ENCODE measurements at places on chromosomes 4 and X.

DNA sequence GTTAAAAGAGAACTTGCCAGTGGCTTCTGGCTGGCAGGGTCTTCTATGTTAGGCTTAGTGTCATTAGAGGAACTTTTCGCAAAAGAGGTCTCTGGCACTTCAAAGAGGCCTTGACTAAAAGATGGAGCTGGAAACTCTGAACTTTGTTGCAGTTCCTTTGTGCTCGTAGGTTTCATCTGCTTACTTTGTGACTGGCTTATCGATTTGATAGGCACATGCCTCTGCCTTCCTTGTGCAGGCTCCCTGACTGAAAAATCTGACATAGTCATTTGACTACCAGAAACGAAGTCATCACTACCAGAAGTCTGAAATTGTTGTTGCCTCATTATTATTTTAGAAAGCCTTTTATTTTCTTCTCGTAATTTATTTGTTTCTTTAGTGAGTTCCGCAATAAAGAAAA, 93.9 kb upstream of the IL13RA1 start:
- DNase-seq = no peak

- no peak for DNase-seq
Measured at GRCh38 chrX:23008431-23009099, 8.8 kb downstream of the DDX53 start.

GRCh38 chr4:77505275-77505957, 100.2 kb upstream of the CXCL13 start:
- DNase-seq = no peak

DNA sequence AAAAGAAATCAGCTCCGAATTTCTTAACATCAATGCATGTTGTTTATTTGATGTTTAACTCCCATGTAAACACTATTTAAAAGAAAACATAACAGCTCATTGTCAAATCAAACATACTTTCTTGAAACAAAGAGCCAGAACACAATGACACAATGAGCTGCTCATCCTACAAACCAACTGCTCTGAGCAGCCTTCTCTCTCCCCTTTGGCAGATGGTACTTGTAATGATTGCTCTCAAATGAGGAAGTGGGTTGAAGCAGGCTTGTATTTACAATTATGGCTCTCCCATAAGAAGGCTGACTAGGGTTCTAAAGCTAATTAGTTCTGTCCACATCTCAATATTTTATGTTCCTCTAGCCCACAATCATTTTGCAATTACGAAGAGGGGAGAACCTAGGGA, 637.8 kb upstream of the ADGRL3 start:
- DNase-seq = no peak

DNA sequence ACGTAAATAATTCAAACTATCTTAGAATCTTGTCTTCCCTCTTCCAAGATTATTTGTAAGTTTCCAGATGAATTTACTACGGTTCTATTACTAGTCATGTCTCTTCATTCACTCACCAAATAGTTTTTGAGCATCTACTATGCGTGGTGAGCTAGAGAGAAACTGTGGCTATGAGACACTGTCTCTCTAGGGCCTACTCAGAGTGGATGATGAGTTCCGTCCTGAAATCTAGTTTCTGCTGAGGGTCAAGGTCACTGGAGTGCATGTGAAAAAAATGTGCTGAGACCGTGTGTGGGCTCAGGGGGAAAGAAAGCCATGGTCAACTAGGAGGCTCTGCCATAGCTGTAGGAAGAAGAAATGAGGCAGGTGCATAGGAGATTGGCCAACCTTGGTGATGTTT, 320.2 kb upstream of the GATB start:
- DNase-seq = no peak

GRCh38 chrX:21398426-21398825, 24.2 kb downstream of the CNKSR2 start:
- DNase-seq = no peak

DNA sequence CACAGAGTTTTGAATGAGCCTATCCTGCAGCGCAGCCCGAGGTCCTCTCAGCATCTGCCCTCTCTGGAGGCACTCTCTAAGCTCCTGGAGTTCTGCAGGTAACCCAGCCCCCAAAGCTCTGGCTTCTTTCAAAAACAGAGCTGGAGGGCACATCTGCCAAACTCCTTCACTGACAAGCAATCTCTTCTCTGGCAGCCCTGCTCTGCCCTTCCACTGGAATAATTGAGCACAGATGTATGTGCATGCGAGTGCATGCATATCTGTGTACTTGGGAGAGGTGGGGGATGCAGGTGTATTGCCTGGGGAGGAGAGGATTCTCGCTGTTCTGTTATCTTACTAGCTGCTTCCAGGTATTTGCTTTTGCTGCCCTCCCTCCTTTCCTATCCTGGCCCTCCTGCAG, 22.2 kb upstream of the PLP1 start:
- no peak for DNase-seq

GRCh38 chr4:145840162-145840768, 98.4 kb downstream of the ZNF827 start:
- no peak for DNase-seq

DNA sequence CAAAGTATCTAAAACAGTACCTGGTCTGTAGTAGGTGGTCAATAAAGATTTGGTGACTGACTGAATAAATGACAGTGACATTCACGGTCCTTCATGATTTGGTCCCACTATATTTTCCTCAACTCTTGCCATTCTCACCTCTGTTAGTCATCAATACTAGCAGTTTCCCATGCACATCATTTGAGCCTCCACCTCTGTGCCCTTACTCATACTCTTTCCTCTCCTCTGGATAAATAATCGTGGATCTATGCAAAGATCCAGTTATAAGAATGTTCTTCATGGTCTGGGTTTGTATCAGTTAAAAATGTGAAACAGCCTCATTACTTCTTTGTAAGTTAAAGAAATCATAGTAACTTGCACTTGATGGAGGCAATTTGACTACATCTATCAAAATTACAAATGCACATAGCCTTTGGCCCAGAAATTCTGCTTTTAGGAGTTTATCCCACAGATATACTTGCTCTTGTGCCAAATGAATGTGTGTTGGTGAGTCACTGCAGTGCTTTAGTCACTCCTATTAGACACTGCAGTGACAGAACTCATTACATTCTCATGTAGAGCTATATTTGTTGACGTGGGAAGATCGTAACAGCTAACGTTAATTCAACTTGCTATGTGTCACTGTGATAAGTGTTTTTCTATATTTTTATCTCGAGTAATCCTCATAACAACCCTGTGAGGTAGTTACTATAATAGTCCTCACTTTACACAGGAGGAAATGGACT, 121.9 kb upstream of the SMIM10 start:
- DNase-seq = no peak

DNA sequence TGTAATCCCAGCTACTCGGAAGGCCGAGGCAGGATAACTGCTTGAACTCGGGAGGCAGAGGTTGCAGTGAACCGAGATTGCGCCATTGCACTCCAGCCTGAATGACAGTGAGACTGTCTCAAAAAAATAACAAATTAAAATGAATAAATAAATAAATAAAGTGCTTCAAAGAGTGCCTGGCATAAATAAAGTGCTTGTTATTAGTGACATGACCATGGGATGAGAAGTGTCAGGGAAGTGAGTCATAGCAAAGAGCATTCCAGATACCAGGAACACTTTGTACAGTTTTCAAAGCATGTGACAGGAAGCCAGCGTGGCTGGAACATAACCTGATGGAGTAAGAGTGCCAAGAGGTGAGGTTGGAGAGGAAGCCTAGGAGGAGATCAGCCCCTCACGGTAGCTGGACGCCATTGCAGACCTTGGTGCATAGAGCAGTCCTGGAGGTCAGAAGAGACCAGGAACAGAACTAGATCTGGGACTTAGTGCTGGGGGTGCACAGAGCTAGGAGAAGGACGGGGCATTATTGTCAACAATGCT, 6.0 kb upstream of the WDR13 start:
- no peak for DNase-seq

GRCh38 chrX:105221374-105221773, 880 bp upstream of the TEX13A start:
- DNase-seq = no peak

DNA sequence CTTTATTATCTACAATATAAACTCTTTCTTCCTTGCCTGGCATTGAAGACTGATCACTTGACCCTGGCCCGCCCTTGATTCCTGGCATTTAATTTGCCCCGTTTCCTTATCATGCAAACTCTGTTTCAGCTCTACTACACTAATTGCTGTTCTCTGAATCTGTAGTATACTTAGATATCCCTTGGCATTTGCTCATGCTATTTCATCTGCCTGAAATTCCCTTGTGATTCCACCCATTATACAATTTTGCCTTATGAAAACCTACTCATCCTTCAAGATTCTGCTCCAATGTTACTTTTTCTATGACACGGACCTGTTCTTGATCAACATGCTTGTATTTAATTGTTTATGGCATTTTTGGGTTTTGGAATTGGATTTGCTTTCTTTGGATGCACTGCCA, 459.9 kb upstream of the AMOT start:
- no peak for DNase-seq

- DNase-seq = no peak
Measured at GRCh38 chr4:11748164-11748872, 319.6 kb upstream of the HS3ST1 start.
